Tongue (tissue), 3 donors: ENCODE measurements at places on chromosomes 12 and 14. TPM values are rescaled to one million over a fixed set of nuclear protein-coding genes. Genes with fewer than 3 reads are reported as not detected.
A peak's percentile ranks its signal among the peaks of the same experiment; 100 is the strongest.

- no peak for DNase-seq
Observed at GRCh38 chr12:88419794-88420193, 160.5 kb downstream of the KITLG start.

Gene NUMB
- total RNA-seq, result 38.9 TPM

Gene PLEKHG7
- total RNA-seq, result not detected

DNA sequence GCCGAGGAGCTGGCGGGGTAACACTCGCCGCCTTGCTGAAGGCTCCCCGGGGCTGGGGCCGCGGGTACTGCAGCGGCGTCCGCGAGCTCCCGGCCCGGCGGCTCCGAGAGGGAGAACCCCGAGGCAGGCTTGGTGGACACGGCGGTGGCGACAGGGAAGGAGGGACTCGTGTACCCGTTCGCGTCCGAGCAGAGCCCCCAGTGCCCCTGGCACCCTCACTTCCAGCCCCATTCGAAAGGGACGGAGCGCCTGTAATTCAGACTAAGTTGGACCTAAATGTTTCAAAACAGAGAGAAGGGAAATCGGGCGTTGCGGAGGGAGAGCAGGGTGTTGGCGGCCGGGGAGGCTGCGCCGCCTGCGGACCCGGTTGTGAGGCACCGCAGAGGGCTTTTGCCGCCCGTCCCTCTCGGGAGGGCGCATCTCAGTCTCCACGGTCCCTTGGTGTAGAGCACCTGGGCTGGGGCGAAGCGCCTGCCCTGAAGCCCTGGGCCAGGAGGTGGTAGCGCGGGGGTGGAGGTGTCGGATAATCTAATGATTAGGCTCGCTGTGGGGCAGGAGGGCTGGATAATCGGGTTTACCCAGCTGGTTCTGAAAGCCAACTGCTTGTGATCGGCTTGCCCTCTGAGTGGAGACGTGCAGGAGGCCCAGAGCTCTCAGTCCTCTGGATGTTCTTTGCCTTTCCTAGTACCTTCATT is 771 bp downstream of the DAAM1 start:
- peak; percentile 60 for DNase-seq

Gene ANAPC7
- 71.3 TPM for total RNA-seq

GRCh38 chr12:75599061-75599460 is 87.7 kb upstream of the KRR1 start:
- no peak for DNase-seq

Gene TECPR2
- total RNA-seq, result 29.7 TPM

GRCh38 chr14:101857226-101857625 is 95.7 kb downstream of the PPP2R5C start:
- DNase-seq, result no peak

Gene KRT7
- total RNA-seq, result 27.1 TPM

Gene LYZ
- 32.8 TPM for total RNA-seq

DNA sequence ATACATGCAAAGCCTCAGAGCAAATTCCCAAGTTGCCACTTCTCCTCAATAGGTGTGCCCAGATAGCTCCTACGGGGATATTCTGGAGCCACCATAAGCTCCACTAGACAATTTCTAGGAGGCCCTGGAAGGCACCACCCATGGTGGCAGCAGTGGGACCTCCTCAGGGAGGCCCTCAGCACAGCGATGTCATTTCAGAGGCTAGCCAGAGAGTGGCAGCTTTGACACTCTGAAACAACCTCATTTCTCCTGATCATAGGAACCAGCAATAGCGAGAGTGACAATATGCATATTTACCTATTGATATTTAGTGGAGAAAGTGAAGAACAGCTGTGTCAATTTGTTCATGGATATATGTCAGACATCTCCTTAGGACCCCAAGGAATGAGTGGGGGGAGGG is 612.3 kb downstream of the SOX5 start:
- no peak for DNase-seq

Gene OR4K15
- not detected for total RNA-seq

DNA sequence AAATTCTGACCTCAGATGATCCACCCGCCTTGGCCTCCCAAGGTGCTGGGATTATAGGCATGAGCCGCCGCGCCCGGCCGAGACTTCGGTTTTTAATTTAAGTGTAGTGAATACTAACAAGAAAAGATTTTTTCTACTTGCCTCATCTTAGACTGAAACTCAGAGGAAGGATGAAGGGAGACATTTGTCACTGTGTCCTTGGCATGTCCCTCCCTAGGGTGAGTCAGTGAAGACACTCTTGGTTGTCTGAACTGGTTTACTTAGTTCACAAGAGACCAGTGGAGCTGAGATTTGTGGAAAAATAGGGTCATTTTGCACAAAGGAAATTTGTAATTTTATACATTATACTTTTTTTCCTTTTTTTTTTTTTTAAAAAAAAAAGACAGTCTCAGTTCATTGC is 13.5 kb downstream of the C12orf71 start:
- no peak for DNase-seq

GRCh38 chr14:51382506-51382905 is 142.5 kb downstream of the TMX1 start:
- DNase-seq, result peak; percentile 61

Gene DNAI7
- total RNA-seq, result 1.5 TPM

Gene KRT3
- not detected for total RNA-seq

Gene SPTB
- total RNA-seq, result 386 TPM
